ENCODE measurements at places on chromosomes 3 and 15. TPM values are rescaled to one million over a fixed set of nuclear protein-coding genes. Genes with fewer than 3 reads are reported as not detected.

Gene NR1I2
- 0.65 TPM for polyA plus RNA-seq

Gene SLC2A2
- not detected for polyA plus RNA-seq

Gene ALCAM
- 18.5 TPM for polyA plus RNA-seq

Gene C2CD4A
- polyA plus RNA-seq: not detected

Gene TMEM207
- polyA plus RNA-seq: not detected

Gene FILIP1L
- polyA plus RNA-seq: 0.29 TPM

Measured in naive B cell (primary cell).